ENCODE measurements at places on chromosomes 6 and 20.
A peak's percentile ranks its signal among the peaks of the same experiment; 100 is the strongest.

GRCh38 chr6:57247603-57248002 lies 25.5 kb upstream of the RAB23 start:
- DNase-seq = no peak

DNA sequence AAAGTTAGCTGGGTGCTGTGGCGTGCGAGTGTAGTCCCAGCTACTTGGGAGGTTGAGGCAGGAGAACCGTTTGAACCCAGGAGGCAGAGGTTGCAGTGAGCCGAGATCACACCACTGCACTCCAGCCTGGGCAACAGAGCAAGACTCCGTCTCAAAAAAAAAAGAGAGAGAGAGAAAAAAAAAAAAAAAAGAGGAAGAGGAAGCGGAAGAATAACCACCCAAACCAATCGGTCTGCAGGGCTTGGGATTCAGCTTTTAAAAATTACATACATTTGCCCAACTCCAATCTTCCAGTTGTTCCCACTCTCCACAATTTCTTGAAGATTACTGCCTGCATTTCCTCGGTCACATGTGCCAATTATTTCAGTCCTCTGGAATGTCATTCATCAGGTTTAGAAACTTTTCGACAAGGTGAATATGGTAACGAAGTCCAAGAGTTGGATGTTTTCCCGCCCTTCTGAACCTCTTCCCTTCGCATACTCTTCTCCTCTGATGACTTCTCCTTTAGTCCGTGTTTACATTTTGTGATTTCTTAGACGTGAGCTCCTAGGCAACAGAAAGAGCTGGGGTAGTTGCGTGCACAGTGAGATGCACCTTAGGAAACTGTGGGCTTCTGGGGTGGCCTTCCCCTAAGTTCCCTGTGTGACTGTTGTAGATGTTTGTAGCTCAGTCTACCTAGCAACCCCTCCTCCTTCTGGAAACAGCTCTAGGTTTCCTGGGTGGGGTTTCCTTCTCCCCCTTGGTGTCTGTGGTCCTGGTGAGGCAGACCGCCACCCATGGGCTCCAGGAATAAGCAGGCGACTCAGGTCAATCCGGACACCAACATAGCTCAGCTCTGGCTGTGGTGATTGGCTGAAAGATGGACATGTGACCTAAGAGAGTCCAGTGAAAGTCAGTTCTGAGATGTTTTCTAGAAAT lies 63.0 kb upstream of the NCOA3 start:
- DNase-seq = peak; percentile 29

- no peak for DNase-seq
These were observed 515.5 kb upstream of the NOX3 start for GRCh38 chr6:155970876-155971708.

GRCh38 chr6:115891111-115891669 lies 169.5 kb downstream of the FRK start:
- DNase-seq = peak; percentile 12

- DNase-seq = peak; percentile 8
These were observed 262.0 kb downstream of the CD83 start for GRCh38 chr6:14379568-14379967.
